ENCODE measurements at places on chromosomes 3 and 15. TPM values are rescaled to one million over a fixed set of nuclear protein-coding genes. Genes with fewer than 3 reads are reported as not detected.
A peak's percentile ranks its signal among the peaks of the same experiment; 100 is the strongest.

ROBO2 gene
- total RNA-seq: 6.3 TPM

STARD5 gene
- total RNA-seq: 16.3 TPM

ZBED2 gene
- total RNA-seq: 5.8 TPM

PXYLP1 gene
- total RNA-seq: 3.5 TPM

FNDC3B gene
- total RNA-seq: 44.3 TPM

ARPIN gene
- total RNA-seq: 17.9 TPM

C3orf49 gene
- not detected for total RNA-seq

DNA sequence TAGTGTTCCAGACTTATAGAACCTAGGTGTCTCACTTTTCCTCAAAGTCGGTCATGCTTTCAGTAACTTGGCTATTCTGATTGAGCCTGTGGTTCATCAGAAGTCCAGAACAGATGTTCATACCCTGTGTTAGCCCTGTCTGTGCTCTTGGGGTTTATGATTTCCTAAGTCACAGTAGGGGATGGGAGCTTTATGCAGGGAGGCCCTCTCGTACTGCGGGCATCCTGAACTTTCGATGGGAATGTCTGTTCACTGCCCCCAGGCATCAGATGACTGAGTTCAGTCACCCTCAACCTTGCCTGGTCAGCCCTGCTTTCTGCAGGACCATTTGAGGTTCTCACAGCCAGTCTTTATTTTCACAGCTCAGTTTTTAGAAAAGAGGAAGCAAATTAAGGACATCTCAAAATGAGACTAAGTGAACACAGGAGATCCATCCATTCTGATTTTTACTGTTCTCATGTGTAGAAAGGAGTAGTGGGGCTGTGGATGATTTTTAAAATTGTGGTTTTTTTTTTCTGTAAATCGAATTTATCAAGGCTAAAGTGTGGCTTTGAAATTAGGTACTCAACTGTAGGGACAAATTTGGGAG is 71.3 kb downstream of the CMTM8 start:
- DNase-seq: no peak

GRCh38 chr15:95298729-95299128 is 1031.8 kb upstream of the NR2F2 start:
- DNase-seq: no peak

DNA sequence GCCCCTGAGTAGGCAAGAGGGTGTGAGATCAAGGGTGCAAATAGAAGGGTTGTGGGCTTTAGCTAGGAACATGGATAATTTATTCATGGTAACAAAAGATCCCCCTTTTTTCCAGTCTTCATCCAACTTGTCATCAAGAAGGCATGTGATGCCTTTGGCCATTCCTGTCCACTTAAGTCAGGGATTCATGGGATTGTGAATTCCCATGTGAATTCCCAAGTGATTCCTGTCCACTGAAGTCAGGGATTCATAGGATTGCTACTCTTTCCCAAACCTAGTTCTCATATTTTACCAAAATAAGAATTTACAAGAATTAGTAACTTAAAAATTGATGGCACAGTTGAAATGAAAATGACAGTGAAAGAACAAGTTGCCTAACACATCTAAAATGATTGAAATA is 40.8 kb downstream of the HMG20A start:
- DNase-seq: no peak

GRCh38 chr3:187044206-187044605 is 95.1 kb downstream of the RPL39L start:
- DNase-seq: no peak

DNA sequence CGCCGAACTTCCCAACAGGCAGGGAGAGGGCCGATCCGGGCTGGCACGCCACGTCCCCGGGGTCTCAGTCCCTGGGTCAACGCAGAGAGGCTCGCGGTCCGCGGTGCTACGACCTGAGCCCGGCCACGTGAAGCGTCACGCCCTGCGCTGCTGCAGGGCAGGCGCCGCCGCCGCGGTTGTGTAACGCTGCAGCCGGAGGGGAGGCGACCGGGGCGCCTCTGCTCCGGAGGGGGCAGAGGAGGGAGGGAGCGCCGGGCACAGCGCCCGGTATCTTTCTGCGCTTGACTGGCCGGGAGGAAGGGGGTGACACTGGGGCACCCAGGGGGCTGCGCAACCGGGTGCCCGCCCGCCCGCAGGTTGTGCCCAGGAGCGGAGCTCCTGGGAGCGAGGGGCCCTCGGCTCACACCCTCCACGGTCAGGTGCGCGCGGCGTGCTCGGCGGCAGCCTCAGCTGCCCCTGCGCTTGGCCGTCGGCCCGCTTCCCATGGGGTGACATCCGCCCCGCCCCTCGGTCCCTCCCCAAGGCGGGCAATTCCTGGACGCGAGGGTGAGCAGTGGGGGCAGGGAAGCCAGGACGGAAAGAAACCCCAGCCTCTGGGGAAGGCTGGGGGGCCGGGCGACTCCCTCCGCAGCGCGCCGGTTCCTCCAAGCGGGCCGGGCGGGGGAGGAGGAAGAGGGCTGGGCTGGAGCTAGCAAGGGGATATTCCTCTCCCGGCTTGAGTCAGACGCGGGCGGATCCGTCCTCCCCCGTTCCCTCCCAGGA is 852 bp upstream of the BHLHE40 start:
- DNase-seq: peak; percentile 86

GRCh38 chr3:149992416-149993058 is 21.8 kb upstream of the PFN2 start:
- no peak for DNase-seq

DNA sequence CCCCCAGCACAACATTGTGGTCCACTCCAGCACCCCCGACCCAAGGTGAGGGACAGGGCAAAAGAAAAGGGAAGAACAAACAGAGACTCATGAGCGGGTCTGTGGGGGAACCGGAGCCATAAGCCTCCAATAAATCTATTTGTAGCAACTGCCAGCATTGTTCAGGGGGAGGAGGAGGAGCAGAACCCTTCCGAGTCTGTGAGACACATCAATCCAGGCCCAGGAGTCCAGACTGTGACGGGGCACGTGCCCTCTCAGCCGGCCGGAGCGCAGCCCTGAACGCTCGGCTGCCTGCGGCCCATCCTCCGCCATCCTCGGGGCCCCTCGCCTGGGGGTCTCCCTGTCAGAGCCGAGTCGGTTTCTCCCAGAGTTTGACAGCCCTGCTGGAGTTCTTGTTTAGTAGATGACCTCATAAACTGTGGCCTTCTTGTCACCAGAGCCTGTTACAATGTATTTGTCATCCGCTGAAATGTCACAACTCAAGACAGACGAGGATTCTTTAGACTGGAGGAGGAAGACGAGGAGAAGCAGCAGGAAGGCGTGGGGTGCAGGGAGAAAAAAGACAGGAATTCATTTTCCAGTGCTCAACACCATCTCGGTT is 47.9 kb downstream of the TLE3 start:
- DNase-seq: no peak

DNA sequence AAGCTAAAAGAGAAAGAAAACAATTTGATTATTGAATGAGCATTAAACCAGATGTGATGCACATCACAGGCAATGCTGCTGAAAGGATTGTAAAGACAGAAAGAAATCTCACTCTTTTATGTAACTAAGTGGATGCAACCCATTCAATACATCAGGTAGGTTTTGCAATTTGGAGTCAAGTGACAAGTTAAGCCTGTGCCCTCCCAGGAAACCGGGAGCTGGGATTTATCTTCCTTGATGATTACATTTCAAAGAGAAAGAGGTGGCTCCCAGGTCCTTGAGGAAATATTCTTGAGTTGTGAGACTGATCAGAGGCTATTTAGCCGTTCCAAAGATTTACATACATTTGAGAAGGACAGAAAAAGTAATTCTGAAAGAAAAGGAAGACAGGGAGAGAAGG is 219.0 kb upstream of the PROK2 start:
- DNase-seq: no peak

GRCh38 chr3:192382861-192383260 is 344.5 kb downstream of the FGF12 start:
- no peak for DNase-seq

DNA sequence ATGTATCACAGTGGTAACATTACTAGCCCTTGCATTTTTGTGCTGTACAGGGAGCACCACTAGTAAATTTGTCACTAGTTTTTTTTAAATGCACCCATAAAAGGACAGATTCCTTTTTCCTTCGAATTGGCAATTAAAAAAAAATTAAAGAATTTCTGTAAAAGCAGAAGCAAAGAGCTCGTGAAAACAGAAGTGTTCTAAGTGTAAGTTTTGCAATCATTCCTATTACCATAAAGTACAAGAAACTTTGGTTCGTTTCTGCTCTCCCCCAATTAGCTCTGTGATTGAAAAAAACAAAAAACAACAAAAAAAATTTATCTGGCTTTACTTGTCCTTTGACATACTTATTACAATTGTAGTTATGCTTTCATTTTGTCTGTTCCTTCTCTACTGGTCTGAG is 5.3 kb downstream of the SERP1 start:
- DNase-seq: no peak
